ENCODE measurements at places on chromosomes 5 and 9.

DNA sequence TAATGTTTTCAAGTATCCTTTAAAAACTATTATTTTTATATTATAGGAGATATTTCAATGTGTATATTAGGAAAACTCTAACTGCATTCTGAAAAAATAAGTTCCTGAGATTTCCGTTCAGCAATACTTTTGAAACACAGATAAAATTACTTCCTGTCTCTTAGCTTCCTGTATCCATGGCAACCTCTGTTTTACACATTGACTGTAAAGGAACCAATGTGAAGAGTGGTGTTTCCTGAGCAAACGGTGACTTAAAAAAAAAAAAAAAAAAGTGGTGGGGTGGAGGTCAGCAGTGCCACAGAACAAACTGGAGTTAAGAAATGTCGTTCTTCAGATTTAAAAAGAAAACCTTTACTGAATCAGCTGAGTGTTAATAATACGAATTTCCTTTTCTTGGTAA, at the start of gene LRRC70:
TSS of gene LRRC70 (plus strand) at position 280 of the 400 bp plus-strand sequence. CDS start 620 bp downstream, outside the sequence.
- peak; percentile 59 for DNase-seq

- DNase-seq = no peak
Measured at GRCh38 chr5:41370482-41370881, 139.9 kb downstream of the PLCXD3 start.

GRCh38 chr5:178441486-178442270, 148.5 kb downstream of the COL23A1 start:
- no peak for DNase-seq

GRCh38 chr5:160318409-160318808, 6.0 kb upstream of the CCNJL start:
- peak; percentile 31 for DNase-seq

DNA sequence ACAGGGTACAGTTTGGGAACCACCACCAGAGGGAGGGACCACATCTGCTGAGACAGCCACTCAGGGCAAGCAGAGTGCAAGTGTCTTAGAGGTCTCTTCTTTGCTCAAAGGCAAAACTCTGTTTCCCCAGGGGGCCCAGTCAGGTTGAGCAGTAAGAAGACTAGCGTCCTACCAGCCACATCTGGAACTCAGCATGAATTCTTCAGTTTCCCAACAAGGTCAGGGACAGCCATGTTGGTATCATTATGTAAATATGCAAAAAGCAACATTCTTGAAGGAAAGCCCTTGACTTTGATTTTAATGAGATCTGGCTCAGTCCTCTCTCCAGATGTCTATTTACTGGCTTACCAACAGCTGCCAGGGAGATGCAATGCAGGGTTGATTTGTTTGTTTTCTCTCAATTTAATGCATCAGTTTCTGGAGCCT, 46.7 kb downstream of the TGFBI start:
- no peak for DNase-seq

DNA sequence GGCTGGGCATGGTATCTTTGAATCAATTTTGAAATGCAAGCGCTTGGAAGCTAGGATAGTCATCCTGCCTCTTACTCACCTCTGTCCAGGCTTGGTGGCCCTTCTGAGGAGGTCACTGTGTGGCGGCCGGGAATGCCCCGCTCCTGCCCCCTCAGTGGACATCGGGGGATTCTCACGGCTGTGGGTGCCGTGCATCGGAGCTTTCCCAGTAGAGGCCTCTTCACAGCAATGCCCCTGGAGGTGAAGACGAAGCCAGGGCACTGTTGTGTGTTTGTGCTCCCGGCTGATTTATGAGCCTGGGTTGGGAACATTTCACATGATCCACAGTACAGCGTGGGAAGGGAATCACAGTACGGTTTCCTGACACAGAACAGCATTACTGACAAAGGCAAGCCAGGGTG, 147.5 kb downstream of the NXNL2 start:
- no peak for DNase-seq

GRCh38 chr5:176188085-176188484, 50.1 kb upstream of the SIMC1 start:
- DNase-seq = no peak

DNA sequence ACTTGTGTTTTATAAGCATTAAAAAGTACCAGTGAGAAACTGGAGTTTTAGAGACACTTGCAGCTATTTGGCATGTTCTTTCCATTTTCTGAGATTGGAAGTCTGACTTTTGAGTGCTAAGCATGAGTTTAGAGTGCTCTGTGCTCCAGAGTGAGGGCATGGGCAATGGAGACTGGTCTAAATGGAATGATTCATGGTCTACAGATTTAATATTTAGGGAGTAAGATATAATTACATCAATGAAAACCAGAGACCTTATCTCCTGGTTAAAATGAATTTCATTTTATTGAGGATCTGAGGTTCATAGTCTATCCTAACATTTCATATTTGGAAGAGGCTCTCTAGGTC, 135.9 kb upstream of the RPS23 start:
- no peak for DNase-seq

DNA sequence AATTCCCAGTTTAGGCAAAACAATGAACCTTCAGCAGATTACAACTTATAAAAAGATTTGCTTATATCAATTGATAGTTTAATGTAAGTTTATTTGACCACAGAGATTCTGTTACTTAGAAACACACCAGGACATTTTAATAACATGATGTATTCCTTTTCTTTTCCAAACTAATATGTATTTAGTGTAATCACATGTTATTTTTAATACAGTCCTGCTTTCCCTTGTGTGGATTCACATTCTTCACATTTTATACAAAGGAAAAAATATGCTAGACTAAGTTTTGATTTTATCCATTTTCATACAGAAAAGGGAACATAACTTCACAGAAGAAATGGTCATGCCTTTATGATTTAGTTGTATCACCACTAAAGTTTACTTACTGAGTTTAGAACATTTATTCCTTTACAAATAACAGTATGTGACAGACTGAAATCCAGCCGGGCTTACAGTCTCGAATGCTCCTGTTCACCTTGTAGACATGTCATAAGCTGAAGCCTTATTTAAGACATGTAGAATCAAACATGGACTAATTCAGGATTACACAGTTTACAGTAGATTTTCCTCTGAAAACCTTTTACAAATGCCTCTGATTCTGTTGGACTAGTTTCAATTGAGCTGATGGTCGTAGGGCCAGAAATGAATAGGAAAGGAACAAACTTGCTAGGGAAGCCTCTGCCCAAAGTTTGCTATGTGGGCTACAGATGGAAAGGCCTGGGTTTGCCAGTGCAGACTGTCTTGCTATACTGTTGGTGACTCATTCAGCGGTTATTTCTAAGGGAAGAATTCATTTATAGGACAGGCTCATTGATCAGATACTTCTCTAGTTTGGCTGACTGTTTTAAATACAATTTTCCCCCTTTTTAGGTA, 6.6 kb upstream of the ASPN start:
- no peak for DNase-seq

DNA sequence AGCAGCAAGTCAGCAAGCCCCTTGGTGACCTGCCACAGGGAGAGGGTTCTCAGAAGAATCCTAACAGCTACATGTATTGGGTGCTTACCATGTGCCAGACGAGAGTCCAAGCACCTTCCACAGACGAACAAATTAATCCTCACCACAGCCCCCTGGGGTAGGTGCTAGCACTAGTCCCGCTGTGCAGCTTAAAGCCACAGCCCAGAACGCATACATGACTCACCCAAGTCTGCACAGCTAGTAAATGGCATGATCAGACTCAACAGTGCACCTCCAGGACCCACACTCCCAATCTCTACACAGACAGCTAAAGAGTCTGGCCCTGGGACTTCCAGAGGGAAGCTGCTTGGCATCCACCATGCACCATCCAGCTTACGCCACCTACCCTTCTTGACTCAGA, 111.5 kb downstream of the PAX5 start:
- DNase-seq = no peak

GRCh38 chr9:129889941-129890717, 54.9 kb downstream of the USP20 start:
- DNase-seq = peak; percentile 93

DNA sequence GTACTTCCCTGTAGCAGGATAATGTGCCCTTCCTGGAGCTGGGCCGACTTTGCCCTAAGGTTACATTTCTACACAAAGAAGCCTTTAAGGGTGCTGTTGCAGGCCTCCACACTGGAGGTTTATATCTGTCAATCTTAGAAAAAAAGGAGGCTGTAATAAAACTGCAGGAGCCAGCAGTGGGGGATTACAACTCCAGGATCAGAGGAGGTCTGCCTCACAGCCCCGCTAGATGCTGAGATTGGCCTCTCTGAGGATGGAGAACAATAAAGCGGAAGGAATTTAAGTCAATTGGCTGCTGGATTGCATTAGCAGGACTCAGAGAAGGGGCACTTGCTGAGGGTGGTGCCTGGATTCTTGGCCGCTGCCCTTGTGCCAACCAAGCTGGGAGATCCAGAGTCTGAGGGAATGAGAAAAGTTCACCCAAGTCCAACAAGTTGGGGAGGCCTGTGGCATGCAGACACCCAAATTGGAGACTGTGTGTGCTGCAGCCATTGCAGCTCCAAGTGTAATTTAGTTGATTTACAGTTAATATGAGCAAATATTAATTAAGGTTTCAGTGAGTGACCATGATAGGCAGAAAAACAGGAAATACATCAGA, 99.0 kb upstream of the SSBP2 start:
- DNase-seq = no peak

Measured in HL-60 (cell line).